ENCODE measurements at places on chromosomes 2 and 18.

DNA sequence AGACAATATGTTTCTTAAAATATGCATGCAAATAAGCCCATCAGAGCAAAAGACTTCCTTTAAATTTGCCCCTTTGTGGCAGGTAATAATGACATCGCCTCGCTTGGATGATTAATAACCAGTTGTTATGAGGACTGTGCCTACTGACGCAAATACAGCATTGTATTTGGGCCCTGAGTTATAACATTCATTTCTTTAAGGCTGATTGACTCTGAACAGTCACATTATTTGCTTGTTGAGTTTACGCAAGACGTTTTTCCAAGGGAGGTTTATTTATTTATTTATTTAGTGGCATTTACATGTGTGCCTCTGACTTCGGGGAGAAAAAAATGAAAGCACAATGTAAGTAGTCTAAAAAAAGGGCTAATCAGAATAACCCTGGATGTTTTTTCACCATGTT is 88.3 kb downstream of the SLC8A1 start:
- DNase-seq = no peak

GRCh38 chr2:120314690-120315366 is 31.1 kb upstream of the INHBB start:
- DNase-seq = no peak

GRCh38 chr2:239212929-239213642 is 187.7 kb downstream of the HDAC4 start:
- DNase-seq = no peak

- peak; percentile 24 for DNase-seq
Measured at GRCh38 chr2:238305092-238305862, 15.0 kb upstream of the TRAF3IP1 start.

- no peak for DNase-seq
Measured at GRCh38 chr18:49378458-49378857, 82.0 kb downstream of the DYM start.

- no peak for DNase-seq
Measured at GRCh38 chr2:172693529-172694455, 41.9 kb upstream of the RAPGEF4 start.

DNA sequence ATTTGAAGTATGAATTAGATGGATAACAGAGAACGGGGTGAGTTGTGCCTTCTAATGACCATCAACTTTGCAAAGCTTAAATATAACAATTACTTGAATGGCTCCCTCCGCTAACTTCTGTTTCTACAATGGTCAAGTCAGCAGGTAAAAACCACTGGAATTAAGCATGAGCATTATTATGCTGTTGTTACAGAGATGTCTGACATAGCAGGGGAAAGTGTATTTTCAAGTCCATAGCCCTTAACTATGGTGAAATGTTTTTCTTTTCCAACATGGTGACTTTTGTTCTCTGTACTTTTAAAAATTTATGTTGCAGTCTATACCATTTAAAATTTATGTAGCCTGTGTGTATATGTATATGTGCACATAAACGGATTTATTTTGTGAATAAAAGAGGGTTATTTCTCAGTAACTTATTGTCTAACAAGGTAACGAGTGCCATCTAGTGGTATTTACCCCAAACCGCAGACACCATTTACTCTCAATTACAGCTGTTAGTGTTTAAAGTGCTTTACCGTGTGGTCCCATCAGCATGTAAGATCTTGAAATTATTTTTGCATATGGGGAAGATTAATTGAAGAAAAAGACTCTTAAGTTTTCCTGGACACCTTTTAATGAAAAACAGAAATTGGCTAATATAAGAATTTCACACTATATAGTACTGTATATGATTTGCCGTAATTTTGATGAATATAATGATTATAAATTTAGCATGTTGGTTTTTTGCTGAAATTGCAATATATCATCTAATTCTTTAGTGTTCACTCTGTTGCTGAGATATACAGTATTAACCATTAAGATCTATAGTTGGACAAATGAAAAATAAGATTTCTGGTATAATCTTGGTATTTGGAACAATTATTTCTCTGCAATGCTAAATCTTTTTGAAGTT is 78.2 kb downstream of the UBE2E3 start:
- DNase-seq = peak; percentile 33

DNA sequence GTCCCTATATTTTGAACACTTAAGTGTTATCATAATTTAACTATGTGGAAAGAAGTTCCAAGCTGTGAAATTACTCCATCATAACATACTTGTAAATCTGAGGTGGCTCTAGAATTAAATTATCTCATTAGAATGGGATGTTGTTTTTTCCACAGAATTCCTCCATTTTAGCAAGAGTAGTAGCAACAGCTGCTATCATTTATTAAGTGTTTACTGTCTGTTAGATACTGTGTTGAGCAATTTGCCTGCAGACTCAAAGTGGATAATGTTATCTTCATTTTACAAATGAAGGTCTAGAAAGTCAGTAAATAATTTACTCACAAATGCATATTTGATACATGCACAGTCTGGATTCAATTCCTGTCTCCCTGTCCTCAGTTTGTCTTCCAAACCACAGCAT is 504.8 kb upstream of the NRP2 start:
- no peak for DNase-seq

- peak; percentile 91 for DNase-seq
Measured at GRCh38 chr2:164840930-164841718, 499 bp downstream of the COBLL1 start.

GRCh38 chr2:236078297-236079255 is 89.6 kb downstream of the GBX2 start:
- peak; percentile 82 for DNase-seq

DNA sequence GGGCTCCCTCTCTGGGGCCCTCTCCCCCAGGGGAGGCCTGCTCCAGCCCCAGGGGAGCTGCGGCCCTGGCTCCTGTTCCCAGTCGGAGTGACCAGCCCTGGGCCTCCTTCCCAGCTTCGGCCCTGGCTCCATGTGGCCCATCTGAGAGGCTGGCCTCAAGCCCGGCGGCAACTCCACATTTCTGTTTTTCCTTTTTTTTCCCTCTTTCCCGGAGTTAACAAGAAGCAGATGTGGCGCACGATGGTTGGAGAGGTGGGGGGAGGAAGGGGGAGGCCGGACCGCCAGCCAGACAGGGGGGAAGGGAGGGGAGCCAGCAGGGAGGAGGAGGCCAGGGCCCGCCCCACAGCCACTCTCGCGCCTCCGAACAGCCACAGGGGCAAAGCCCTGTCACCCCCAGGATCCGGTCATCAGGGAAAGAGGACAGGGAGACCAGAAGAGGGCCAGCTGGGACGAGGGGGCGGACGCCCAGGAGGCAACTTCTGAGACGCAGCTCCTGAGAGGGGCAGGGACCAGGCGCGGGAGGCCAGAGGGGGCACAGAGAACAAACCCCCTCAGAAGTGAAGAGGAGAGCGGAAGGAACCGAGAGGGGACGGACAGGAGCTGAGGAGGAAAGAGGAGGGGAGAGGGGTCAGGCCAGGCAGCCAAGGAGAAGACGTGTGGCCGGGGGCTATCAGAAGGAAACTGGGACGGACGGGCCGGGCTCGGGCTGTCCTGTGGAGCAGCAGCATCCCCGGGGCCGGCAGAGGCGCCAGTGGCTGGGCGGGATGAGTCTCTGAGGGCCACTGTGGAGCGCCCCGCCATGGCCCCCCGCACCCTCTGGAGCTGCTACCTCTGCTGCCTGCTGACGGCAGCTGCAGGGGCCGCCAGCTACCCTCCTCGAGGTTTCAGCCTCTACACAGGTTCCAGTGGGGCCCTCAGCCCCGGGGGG is at the start of gene EMILIN1:
Gene EMILIN1 (plus strand): TSS at position 349 of the 928 bp plus-strand sequence. CDS start 451 bp downstream, at position 800.
- DNase-seq = no peak

DNA sequence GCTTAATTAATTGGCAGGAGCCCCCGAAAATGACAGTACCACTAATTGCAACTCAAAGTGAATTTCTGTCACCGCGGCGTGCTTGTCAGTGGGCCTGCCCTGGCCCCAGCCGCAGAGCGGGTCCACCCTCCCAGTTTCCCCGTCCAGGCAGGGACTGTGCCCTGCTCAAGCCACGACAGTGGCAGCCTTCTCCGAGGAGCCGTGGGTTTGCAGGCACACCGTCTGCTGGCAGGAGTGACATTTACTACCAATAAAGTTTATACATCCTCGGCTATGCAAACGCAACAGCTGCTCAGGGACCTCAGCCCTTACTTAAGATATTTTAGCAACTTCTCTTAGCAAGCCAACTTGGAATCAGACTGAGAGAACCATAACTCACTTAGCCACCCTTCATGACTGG is 112.7 kb downstream of the GBX2 start:
- DNase-seq = no peak

DNA sequence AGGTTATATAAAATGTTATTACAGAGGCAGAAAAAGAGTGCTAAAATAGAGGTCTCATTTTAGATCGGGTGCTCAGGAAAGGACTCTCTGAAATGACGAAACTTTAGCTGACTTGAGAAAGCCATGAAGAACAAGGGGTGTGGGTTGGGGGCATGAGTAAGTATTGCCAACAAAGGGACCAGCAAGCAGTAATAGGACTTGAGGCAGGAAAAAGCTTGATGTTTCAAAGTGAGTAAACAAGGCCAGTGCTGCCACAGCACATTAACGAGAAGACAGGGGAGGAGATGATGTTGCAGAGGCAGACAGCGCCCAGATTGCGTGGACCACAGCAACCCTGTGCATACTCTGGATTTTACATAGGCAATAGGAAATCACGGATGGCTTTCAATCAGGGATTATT is 318.8 kb downstream of the ZEB2 start:
- DNase-seq = no peak

- DNase-seq = no peak
Measured at GRCh38 chr2:221568299-221568698, 3.8 kb downstream of the EPHA4 start.

DNA sequence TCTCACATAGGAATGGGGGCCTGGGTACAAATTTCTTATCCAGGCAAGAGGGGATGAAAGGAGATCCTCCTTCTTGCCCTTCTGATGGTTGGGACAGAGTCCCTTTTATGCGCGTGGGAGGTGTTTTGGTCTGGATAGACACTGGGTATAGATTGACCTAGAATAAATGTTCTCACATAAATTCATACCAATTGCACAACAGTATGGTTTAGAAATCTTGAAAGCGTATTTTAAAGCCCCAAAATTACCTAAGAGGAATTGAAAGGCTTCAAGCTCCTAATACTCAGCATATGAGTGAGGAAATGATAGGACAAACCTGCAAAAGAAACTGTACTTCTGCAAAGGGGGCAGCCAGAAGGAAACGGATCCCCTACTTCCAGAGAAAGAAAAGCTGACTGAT is 2.6 kb upstream of the BCL2 start:
- no peak for DNase-seq

DNA sequence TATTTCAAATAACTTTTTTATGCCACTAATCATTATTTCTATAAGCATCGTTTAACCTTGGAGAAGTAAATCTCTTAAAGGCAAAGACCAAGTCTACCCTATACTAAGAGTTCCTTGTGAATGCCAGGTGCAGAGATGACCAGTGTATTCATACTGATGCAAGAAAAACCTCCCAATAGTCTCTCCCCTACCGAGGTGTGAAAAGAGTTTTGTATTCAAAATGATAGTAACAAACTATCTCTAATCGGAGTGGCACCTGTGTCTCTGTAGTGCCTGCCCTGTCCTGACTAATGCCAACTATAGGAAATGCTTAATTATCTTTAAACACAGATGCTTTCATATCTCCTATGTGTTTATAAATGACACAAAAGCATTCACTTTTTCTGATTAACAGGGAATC is 798.5 kb downstream of the TRIB2 start:
- no peak for DNase-seq

GRCh38 chr2:233940376-233941276 is 23.5 kb downstream of the TRPM8 start:
- DNase-seq = no peak

DNA sequence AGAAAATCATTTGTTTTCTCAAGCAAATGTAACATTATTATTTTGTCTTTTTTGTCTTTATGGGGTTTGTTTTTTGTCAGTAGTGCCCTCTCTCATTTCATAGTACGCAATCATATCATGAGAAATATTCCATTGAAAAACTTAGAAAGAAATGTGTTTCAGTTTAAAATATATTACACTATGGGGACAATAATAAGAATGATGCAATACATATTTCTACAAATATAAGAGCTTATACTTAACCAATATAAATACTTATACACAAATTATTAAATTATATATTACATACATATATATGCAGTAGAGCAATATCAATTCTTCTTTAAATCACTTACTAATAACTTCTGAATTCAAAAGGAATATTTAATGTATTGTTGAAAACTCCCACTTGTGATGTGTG is 13.7 kb downstream of the LRRTM4 start:
- no peak for DNase-seq

DNA sequence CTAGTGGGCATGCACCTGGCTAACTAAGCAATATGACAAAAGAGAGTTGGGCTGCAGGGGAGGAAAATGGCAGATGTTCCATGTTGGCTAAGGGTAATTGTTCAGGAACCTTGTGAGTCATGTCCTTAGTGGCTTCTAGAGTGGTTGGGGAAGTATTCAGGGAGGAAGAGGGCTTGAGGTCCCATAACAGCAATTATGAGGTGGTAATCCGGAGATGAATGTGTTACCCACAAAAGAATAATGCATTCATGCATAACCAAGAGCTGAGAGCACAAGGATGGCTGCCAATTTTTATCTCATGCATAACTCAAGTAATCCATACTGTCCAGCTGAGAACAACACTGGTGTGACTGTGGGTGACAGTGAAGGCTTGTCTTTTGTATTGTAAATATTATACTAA is 42.9 kb downstream of the TMEFF2 start:
- no peak for DNase-seq

GRCh38 chr2:229931241-229931640 is 8.9 kb downstream of the FBXO36 start:
- DNase-seq = peak; percentile 52

GRCh38 chr18:24396082-24396633 is 1.5 kb downstream of the OSBPL1A start:
- no peak for DNase-seq

GRCh38 chr18:68713796-68714195 is 1.1 kb downstream of the TMX3 start:
- DNase-seq = no peak

DNA sequence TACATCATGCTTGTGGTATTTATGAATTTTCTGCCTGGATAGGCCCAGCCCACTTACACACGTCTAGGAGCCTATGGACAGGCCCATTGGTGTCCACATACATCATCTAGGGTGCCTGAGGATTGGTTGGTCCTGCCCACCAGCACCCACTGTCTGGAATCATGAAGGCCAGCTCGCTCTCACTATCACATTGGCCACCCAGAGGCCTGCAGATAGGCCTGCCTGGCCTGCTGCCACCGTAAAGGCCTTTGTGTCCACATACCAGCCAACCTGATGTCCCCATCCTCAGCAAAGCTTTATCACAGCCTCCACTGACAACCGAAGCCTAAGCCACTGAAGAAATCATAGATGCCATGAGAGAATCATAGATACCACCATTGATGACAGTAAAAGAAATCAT is 40.2 kb downstream of the METTL21A start:
- no peak for DNase-seq

DNA sequence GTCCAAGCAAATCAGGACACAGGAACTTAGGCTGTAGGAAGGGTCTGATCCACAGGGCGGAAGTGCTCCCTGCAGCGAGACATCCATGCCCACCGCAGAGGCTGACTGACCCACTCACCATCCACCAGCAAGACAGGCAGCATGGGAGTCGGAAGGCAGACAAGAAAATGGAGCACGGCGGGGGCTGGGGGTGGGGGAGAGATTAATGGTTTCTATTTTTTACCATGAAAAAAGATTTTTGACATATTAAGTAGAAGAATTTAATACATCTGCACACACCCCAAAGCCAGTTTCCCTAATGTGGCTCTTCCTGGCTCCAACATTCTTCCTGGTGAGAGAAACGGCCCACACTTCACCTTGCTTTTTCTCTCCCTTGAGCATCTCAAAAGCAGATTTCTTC is 55.1 kb upstream of the ST8SIA3 start:
- no peak for DNase-seq

GRCh38 chr18:7004009-7004408 is 113.6 kb downstream of the LAMA1 start:
- no peak for DNase-seq

- no peak for DNase-seq
Measured at GRCh38 chr2:239289545-239289944, 111.3 kb downstream of the HDAC4 start.

Measured in trophoblast cell (in vitro differentiated cells and primary cell).